ENCODE measurements at places on chromosomes 4 and X. TPM values are rescaled to one million over a fixed set of nuclear protein-coding genes. Genes with fewer than 3 reads are reported as not detected.

Gene HPRT1
- 10.0 TPM for total RNA-seq

Gene CDKL2
- total RNA-seq: 7.5 TPM

Gene SYTL5
- total RNA-seq: 0.08 TPM

Gene RENBP
- total RNA-seq: 5.6 TPM

Gene DMP1
- not detected for total RNA-seq

Gene PHEX
- total RNA-seq: 5.6 TPM

Gene SYNPO2
- 3.4 TPM for total RNA-seq

Gene FREM3
- total RNA-seq: not detected

Gene CENPE
- 26.9 TPM for total RNA-seq

Gene ATP8A1
- 7.5 TPM for total RNA-seq

Gene MAGEA11
- total RNA-seq: not detected

Gene CENPI
- total RNA-seq: 4.3 TPM

Data from fibroblast of the aortic adventitia (primary cell).